Stromal cell of bone marrow (primary cell): ENCODE measurements at places on chromosomes 1 and 21.

DNA sequence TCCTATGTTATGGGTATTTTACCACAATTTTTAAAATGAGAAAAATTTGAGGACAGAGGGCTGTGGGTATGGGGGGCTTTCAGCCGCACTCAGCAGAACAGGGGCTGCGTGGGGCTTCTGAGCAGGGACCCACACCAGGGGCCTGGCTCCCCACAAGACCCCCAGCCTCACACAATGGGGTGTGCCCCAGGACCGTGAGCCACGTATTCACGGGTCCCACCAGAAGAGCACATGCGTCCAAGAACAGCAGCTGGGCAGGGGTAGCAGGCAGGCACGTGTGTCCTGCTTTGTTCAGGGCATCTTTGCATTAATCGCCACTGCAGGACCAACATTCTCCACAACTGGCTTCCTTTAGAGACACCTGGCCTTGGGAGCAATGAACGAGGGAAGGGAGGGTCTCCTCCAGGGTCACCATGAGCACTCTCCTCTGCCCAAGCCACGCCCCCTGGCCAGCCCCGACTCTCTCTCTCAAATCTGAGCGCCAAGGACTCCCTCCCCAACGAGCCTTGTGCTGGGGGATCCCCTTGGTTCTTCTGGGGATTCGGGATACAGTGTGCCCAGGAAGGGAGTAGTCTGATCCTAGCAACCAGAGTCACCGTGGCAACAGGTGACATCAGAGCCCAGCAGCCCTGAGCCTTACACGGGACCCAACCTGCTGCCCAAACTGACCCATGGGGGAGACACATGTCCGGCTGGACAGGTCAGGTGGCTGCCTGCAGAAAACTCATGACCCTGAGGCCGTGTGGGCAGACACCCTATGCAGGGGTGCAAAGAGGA is 7.4 kb upstream of the ARF1 start:
- DNase-seq: no peak

GRCh38 chr1:63802109-63802508 is 28.3 kb downstream of the ROR1 start:
- DNase-seq: no peak

- DNase-seq: no peak
These were observed 28.3 kb upstream of the A3GALT2 start for GRCh38 chr1:33349081-33349759.

DNA sequence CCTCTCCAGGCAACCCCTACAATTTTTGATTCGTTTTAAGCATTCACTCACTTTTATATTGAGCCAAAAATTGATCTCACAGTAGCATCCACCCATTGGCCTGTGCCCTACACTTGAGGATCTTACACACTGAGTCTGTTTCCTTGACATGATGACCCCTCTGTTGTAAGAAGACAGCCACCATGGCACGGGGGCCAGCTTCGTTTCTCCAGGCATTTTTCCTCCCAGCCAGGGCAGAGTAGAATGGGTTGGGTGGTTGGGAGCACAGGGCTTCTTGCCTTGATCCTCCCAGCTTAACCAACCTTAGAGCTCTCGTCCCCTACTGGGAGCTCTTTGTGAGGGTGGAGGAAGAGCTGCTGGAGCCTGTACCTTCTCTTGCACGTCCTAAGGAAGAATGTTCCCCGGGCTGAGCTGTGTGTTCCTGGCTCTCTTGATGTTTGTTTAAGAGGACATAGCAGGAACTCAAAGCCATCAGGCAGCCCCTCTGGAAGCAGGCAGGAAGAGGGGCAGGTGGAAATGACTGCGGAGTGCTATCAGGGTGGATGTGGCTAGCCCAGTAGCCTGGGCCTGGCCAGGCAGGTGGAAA is 213.2 kb upstream of the TMEM51 start:
- DNase-seq: no peak

DNA sequence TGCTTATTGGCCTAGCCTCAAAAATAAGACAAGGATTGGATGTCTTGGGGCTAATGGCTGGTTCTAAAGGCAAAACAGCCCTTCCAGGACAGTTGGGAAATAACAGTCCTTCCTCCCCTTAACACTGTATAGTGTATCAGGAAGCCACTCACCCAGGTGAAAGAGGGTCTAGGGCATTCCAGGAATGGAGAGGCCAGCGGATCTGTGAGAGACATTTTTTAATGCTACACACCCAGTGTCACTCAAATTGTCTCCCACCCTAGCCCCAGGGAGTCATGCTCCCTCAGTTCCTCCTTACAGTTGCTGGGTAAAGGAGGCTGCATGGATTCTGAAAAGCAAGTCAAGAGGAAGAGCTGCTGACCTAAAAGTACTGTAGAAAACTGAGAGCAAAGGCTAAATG is 24.1 kb upstream of the EXO1 start:
- DNase-seq: no peak

DNA sequence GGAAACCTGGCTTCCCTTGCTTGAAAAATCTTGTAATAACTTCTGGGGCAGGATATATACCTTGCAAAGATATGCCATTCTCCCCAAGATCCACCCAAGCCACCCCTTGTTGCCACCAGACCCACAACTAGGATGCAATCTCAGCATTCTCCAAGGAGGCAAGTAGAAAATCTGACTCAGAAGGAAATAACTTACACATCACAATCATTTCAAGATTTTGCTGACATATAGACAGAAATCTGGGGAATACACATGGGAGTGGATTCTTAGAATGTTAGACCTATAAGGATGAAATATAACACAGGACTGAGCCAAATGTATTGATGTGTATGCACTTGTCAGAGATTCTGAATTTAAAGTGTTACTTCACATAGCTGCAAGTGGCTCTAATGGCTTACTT is 14.8 kb upstream of the ZDHHC18 start:
- no peak for DNase-seq

DNA sequence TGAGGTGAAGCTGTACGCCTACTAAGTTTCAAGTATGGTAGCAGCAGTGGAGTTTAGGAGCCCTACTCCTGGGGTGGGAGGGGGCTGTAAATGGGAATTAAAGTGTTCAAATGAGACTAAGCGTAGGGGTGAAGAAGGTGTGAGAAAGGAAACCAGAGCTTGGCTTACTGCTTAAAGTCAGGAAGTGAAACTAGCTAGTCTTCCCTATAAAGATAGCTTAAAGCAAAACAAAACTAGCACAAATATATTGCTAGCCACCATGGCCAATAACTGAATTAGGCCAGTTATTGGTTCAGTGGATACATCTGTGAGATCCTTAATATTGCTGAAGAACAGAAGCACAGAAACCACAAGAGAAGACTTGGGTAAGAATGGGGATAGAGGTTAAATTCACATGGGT is 492.2 kb upstream of the PKN2 start:
- no peak for DNase-seq

- no peak for DNase-seq
These were observed at the start of gene ELAPOR1 for GRCh38 chr1:109113590-109114341. ELAPOR1 (plus strand) TSS chr1:109114115; CDS start chr1:109114184, 69 bp downstream.

DNA sequence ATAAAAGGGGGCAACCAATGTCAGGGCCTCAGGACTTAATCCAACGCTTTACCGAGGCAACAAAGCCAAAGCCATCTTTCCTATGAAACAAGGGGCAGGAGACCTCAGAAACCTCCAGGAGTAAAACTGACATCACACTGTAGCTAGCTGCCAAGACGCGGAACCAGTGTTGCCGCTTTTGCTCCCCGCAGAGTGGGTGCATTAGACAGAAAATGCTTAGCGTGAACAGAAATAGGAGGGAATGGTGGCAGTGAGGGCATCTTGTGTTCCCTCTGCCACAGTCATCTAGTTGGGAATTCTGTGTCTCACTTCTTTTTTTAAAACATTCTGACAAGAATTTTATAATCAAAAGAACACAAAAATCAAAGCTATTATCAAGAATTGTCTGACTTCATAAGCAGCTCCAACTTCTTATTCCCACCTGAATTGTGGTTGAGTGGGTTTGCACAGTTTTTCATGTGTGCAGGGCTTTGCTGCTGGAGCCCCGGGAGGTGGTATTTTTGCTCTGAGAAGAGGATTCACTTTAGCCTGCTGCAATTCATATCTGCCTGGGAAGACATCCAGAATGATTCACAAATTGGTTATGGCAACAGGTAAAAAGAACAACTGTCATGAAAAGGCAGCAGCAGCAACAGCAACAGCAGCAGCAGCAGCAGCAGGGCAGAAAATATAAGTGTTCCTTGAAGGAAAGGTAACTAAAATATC is 82.2 kb upstream of the DIRAS3 start:
- no peak for DNase-seq

- DNase-seq: no peak
These were observed 32.3 kb downstream of the SHISAL2A start for GRCh38 chr1:52665006-52665941.

GRCh38 chr1:58994664-58995063 is 210.8 kb upstream of the JUN start:
- DNase-seq: no peak

GRCh38 chr1:60071296-60071695 is 2.3 kb downstream of the C1orf87 start:
- DNase-seq: no peak

DNA sequence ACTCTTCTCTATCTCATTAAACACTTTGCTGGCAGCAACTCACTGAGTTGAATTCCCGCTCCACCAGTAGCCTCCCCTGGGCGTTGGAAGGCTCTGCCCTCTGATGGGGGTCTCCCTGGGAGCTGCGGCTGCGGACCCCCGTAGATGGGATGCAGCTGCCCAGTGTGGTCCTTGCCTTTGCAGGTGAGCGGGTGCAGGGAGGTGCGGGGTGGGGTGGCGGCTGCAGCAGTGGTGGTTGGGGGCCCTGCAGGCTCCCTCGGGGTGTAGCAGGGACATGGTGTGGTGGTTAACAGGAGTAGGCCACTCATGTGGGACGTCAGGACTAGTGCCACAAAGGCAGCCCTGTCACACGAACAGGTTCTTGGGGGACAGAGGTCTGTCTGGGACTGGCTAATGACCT is 42.0 kb downstream of the GALNT2 start:
- DNase-seq: no peak

GRCh38 chr1:6154525-6155319 is 25.4 kb downstream of the CHD5 start:
- DNase-seq: no peak

DNA sequence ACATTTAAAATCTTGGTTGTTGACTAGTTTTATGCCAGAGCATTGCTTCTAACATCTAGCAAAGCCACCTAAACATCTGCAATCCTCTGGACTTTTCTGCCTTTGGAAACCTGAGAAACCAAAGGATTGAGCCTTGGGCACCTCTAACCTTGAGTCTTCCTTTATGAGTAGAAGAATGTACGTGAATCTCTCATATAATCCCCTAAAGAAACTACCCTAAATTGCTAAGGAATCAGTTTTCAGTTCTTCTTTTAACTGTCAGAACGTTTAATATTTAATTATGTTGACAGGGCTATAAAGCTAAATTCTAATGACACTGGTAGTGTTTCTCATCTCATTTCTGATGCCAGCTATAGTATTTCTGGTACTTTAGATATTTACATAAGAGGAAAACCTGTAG is 997.3 kb downstream of the AMY1C start:
- DNase-seq: no peak

DNA sequence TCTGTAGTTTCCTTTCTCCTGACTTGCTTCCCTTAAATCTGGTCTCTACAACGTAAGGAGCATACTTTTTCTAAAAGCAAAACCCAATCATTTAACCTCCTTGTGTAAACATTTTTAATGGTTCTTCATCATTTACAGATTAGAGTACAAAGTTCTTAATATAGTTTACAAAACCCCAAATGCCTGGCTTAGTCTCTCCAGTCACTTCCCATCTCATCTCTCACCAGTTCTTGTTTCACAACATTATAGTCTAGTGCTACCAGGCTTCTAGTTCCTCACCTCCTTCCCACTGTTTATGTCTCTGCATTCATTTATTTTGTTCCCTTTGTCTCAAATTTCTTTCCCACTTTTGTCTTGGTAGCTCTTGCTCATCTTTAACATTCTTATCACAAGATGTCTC is 168.4 kb downstream of the FASLG start:
- no peak for DNase-seq

- DNase-seq: peak; percentile 42
These were observed 536.6 kb upstream of the NR5A2 start for GRCh38 chr1:199490769-199491527.

DNA sequence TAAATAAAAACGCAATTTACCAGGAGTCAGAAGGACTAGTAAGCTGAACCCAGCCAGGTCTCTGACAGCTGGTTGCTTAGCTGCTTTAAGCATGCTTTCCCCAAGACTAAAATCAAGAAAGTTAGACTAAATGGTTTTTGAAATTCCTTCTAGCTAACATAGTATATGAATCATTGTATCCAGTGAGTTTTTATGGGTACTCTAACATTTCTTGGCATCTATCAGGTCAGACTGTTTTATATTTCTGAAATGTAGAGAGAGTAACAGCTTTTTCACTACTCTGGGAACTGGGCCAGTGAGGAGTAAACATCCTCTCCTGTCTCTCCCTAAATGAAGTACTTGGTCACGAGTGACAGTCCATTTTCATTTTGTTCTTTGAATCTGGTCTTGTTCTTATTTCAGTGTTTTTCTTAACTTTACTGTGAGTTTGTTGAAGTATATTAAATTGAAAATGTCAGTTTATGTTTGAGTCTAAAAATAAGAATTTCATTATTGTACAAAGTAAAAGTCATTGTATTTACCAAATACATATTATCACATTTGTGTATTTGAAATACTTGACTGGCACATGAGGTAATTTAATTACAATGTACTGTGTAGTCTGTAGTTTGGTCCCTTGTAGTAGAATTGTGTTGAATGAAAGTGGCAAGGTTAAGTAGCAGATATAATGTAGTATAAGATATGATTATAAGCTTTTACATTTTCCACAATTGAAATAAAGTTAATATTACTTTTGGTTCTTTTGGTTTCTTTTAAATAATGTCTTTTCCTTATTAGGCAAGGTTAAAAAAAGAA is 47.6 kb downstream of the PKN2 start:
- peak; percentile 93 for DNase-seq

DNA sequence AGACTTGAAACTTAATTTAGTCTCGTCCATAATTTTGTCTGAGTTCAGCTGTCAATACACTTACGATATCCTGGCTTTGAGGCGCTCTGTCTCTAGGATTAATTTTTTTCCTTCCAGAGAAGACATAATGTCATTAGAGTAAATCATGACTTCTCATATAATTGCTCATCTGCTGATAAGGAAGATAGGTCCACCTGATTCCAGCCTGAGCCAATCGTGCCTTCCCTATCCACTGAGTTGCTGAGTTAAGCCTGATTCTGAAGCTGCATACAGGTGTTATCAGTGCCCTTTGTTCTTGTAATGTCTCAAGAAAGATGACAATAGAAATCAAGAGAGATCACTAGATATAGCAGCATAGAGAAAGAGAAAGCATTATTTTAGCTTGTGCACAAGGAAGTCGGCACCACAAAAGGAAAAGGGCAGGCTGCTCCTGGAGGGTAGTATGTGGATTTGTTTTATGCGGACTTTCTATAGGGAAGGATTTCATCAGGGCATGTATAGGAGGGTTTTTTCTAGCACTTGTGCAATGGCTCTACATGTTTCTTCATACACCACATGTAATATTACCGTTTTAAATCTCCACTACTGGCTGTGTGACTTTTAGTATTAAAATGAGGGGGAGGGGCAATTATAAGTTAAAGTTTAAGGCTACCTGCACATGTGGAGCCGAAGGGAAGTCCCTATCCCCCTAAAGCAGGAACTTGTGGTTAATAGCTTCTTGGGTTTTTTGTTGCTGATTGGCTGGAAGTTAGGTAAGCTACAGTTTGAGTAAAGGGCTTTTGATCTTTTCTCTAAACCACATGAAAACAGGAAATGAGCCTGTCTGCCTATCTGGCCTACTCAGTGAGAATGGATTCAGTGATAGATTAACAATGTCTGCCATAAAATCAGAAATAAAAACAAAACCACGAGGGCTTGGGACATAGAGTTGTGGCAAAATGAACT is 133.4 kb downstream of the PLPPR5 start:
- DNase-seq: no peak

- DNase-seq: no peak
These were observed 6.5 kb upstream of the TNFSF4 start for GRCh38 chr1:173213665-173214064.

GRCh38 chr1:200527670-200528069 is 92.9 kb downstream of the KIF14 start:
- DNase-seq: no peak
